ENCODE measurements at places on chromosomes 5 and 9.
A peak's percentile ranks its signal among the peaks of the same experiment; 100 is the strongest.

DNA sequence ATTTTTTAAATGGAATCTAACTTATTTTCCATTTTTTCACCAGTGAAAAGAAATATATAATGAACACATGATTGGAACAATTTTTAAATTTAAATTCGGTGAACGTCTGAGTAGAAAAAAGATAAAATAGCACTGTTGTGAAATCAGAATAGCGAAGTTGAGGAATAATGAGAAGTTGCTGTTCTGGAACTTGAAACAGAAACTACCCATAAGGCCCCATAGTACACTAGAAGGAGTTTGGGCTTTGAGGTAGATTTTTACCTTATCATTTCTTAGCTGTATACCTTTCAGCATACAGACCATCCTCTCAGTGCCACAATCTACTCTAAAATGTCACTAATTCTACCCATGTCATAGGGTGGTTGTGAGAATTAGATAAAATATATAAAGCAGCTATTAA is 35.1 kb downstream of the TDRD7 start:
- no peak for DNase-seq

GRCh38 chr5:69288688-69289087 is 43.9 kb downstream of the CCDC125 start:
- DNase-seq = no peak

- no peak for DNase-seq
Observed at GRCh38 chr5:55071413-55071812, 31.0 kb upstream of the GZMA start.

DNA sequence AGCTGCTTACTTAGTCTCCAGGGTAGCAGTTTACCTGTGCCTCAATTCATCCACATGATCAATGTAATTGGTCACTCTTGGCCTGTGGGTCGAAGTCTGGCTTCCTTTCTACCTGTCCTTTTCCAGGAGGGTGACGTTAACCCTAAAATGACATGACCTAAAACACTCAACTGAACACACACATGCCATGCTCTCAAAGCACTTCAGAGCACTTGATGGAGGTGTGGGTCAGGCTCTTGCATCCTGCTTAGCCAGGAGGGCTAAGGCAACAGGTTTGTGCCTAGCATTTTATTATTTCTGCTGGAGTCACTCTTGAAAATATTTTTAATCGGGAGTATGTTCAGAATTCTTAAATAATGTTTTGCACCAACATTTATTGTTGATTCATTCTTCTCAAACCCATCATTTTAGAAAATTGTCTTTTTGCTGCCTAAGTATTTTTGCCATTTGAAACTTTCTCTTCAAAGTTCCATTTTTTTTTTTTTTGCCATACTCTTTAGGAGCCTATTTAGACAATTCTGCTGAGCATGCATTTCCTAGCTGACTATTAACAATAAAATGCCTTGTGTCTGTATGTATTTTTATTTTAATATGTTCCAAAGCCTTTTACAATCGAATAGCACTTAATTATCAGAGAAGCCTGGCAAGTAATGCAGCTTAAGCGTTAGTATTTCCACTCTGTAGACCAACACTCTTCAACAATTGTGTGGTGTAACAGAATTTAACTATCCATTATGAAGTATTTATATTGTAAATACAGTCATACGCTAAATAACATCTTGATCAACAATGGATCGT is 59.1 kb downstream of the ATP10B start:
- no peak for DNase-seq

DNA sequence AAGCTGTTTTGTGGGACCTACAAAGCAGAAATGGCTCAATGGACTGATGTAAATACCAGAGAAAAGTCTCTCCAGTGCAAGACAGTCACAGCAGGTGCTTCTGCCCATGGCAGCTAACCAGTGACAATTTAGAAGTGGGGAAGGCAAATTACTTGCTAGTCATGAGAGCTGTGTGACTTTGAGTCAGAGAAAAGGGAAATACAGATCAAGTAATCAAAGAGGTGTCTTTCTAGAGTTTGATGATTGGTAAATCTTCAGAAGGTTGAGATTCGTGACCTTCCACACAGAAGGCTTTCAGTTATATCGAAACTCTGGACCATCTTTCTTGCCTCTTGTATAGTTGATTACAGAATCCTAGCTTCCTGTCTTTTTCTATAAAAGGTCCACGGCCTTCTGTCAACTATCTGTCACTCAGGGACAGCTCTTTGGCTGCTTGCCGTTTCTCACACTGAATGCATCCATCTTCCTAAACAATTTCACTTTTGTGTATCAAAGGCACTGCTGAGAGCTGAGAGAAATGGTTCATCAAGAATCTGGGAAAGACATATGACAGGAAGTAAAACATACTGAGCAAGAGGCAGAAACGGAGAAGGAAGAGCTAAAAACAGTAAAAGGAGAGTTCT is 993.9 kb upstream of the ACO1 start:
- no peak for DNase-seq

GRCh38 chr9:118362123-118362522 is 657.9 kb downstream of the TLR4 start:
- DNase-seq = no peak

- no peak for DNase-seq
Observed at GRCh38 chr9:91207397-91207728, 154.4 kb downstream of the AUH start.

GRCh38 chr5:80745490-80745889 is 90.7 kb upstream of the DHFR start:
- no peak for DNase-seq

GRCh38 chr5:181203777-181204112 is 1.3 kb downstream of the TRIM7 start:
- no peak for DNase-seq

DNA sequence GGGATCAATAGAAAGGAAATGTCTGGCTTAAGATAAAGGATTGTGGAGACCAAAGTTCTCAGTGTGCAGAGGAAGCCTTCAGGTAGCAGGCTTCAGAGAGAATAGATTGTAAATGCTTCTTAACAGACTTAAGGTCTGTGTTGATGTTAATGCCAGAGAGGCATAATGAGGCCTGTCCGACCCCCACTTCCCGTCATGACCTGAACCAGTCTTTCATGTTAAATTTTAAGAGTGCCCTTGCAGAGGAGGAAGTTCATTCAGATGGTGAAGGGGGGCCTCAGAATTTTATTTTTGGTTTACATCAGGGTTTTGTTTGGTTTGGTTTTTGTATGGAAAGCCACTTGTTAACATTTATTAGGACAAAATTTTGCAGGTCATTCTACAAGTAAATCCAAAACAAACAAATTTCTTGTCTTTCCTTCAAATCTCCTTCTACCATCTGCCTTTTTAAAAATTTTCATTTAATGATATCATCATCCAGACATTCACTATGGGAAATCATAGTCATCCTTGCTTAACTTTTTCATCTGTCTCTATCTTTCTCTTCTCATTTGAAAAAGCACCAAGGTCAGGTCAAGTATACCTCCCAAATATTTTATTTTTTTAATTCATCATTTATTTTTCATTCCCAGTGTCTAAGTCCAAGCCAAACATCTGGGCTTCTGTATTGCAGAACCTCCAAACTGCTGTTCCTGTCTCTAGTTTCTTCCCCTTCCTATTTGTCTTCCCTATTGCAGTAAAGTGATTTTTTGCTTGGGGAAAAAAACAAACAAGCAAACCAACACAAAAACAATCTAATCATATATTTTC is 6.9 kb upstream of the ABCA1 start:
- no peak for DNase-seq

- DNase-seq = peak; percentile 5
Observed at GRCh38 chr5:178589180-178590140, 733 bp downstream of the COL23A1 start.

GRCh38 chr9:117375956-117376355 is 38.9 kb downstream of the ASTN2 start:
- no peak for DNase-seq

- DNase-seq = no peak
Observed at GRCh38 chr5:76926329-76927105, 26.3 kb upstream of the CRHBP start.

DNA sequence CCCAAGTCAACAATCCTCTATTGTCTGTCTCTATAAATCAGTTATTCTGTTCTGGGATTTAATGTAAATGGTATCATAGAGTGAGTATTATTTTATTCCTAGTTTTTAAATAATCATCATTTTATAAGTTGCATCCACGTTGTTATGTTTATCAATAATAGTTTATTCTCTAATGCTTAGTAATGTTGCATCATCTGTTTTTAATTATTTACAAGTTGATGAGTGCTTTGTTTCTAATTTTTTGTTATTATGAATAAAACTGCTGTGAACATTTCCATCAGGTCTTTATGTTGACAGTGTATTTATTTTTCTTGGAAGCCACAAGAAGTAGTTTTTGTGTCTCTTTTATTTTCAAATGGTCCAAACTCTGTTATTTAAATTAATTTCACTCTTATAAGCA is 1201.2 kb upstream of the CDH6 start:
- DNase-seq = no peak

DNA sequence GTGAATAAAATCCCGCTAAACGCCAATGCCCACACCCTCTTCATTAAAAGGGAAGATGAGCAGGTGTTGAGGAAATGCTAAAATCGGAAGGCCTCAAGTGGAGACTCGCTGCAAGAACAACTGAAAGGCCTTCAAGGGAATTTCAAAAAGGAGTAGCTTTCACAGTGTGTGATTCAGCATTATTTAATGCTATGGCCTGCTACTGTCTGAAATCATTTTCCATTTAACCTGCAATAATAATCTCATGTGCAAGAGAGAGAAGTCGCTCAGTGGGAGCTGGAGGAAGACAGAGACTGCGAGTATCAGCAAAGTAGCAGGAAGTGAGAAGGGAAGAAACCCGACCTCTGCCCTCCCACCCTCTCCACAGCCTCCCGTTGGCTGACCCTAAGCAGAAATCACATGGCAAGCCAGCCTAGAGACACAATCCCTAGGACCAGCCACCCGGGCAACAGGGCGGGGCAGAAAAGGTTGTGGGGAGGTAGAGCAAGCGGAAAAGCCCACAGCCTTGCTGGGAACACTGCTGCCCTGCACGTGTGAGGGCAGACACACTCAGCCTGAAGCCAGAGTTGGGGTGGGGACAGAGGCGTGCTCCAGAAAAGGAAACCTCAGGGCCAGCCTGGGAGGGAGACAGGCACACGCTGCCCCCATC is 39.9 kb upstream of the CTSL start:
- DNase-seq = no peak

GRCh38 chr9:69495296-69495695 is 170.3 kb downstream of the ENTREP1 start:
- DNase-seq = no peak

DNA sequence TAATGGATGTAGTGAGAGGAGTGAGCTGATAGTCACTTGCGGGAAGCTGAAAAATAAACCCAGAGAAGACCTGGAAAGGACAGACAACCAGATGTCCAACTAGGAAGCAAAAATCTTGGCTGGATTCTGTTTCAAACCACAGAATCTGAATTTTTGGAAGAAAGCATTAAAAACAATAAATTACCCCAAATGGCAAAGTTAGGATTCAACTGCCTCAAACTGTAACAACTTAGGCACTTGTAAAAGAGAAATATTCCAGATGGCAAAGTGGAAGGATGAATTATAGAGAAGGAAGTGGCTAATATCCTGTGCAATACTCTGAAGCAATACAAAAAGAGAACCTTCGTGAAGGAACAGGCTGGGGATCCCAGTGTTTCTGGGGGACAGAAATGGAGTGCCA is 46.8 kb upstream of the SLIT3 start:
- no peak for DNase-seq

GRCh38 chr5:120400356-120400755 is 63.7 kb upstream of the PRR16 start:
- DNase-seq = no peak

DNA sequence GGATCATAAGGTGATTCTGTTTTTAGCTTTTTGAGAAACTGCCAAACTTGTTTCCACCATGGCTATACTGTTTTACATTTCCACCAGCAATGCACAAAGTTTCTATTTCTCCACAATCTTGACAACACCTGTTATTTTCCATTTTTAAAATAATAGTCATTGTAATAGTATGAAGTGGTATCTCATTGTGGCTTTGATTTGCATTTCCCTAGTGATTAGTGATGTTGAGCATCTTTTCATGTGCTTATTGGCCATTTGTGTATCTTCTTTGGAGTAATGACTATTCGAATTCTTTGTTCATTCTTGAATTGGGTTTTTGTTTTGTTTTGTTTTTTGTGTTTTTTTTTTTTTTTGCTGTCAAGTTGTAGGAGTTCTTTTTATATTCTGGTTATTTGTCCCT is 4.9 kb downstream of the GARNL3 start:
- no peak for DNase-seq

DNA sequence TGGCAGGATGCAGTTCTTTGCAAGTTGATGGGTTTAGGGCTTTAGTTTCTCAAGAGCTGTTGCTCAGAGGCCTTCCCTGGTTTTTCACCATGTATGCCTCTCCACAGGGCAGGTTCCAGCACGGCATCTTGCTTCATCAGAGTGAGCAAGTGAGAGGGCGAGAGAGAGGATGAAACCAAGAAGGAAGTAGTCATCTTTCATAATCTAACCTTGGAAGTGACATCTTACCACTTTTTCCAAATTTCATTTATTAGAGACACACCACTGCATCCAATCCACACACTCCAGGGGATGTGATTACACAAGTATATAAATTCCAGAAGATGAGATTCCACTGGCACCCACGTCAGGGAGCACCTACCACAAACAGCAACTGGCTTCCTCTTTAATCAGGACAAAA is 294.4 kb downstream of the MARCHF11 start:
- no peak for DNase-seq

DNA sequence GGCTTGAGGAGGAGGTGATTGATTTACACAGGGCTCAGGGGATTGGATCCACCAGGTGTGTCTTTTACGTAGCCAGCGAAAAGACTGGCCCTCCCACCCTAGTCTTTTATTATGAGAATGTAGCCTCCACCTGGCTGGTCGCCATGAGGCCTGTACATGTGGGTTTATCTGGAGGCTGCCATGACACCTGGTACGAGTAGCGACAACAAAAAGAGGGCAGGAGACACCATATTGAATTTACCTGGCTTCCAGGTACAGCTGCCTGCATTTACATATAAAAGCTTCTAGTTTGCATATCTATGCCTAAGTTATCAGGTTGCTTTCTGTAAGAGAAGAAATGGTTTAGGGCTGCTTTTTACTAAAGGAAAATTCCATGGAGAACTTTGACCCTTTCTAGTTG is 1173.7 kb upstream of the SEMA6A start:
- DNase-seq = no peak
